ENCODE measurements at places on chromosomes 2 and 18. TPM values are rescaled to one million over a fixed set of nuclear protein-coding genes. Genes with fewer than 3 reads are reported as not detected.

- DNase-seq: no peak
These were observed 878.0 kb upstream of the PIK3C3 start for GRCh38 chr18:41077076-41077475.

- peak; percentile 84 for DNase-seq
These were observed 34.1 kb downstream of the HK2 start for GRCh38 chr2:74867841-74868658.

- peak; percentile 85 for DNase-seq
These were observed 29.0 kb upstream of the DNAJC27 start for GRCh38 chr2:25000503-25001324.

GRCh38 chr18:8765783-8766463 lies 60.6 kb downstream of the MTCL1 start:
- peak; percentile 86 for DNase-seq

GRCh38 chr2:113863144-113863543 lies 26.7 kb upstream of the ACTR3 start:
- DNase-seq: no peak

DNA sequence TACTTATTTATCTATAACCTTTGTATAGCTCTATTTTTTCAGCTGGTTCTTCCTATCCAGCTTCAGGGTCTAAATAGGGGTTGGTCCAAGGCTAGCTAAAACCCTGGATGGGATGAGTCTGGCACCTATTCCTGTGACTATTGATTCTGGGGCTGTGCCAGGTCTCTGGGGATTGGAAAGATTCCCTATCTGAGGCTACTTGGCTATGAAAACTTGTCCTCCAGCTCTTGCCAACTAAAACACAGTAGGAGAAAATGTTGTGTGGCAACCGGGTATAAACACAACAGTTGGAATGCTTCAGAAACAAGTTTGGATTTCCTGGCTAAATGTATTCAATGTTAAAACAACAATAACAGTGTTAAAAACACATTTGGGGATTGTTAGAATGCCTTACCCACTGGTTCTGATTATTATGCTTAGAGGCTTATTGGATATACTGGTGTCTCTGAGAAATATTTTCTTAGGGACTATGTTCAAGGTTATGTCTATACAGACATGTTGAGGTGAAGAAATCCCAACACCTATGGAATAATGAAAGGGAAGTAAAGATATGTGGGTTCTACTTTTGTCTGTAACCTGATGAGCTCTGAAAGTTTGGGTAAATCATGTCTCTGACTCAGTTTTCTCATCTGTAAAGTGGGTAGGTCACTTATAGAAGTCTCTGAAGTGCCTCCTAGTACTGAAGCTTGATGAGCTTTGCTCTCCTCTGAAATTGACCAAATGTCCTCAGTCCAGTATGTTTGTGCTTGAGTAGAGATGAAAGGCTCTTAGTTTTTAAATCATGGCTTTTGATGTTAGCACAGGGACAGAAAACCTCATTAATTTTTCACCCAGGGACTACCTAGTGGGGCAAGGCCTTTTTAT lies 460.7 kb downstream of the MTX2 start:
- DNase-seq: peak; percentile 80

DNA sequence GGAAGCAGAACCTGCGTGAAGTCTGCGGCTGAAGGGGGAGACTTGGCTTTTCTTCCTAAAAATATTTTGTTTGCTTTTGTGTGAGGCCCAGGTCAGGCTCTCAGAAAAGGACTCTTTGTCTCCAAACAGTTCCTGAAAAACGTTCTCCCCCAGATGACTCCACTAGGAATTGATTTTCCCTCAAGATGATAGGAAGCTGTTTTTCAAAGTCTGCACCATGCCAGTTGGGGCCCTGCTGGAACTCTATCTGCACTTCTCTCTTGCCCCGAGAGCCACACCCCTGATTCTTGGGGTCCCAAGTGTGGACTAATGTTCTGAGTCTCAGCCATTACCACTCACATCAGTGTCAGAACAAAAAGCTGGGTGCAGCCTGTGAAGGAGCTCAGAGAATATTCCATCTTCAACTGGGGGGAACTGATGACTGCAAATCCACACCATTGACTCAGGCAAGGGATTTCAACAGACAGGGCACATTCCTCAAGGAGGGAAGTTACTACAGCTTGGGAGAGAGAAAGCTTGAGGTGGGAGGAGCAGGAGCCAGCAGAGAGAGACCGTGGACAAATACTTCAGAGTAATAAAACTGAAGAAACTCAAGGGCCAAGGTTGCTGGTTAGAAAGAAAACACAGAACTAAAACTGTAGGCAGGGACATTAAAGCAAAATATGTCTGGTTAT lies 768.3 kb downstream of the RNF144A start:
- DNase-seq: peak; percentile 85

DNA sequence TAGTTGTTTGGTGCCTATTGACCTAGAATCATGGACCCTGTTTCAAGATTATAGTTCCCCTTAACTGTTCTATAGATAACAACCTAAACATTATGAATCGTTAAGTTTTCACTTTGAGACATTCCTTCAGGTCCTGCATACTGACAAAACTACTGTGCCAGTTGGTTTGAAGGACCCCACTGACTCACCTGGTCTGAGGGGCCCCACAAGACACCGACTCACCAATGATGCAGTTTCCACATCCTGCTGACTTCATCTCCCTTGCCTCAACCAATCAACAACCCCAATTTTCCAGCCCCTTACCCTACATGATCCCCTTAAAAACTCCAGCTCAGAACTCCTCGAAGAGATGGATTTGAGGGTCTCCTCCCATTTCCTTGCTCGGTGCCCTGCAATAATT lies 89.6 kb upstream of the CCDC141 start:
- peak; percentile 5 for DNase-seq

DNA sequence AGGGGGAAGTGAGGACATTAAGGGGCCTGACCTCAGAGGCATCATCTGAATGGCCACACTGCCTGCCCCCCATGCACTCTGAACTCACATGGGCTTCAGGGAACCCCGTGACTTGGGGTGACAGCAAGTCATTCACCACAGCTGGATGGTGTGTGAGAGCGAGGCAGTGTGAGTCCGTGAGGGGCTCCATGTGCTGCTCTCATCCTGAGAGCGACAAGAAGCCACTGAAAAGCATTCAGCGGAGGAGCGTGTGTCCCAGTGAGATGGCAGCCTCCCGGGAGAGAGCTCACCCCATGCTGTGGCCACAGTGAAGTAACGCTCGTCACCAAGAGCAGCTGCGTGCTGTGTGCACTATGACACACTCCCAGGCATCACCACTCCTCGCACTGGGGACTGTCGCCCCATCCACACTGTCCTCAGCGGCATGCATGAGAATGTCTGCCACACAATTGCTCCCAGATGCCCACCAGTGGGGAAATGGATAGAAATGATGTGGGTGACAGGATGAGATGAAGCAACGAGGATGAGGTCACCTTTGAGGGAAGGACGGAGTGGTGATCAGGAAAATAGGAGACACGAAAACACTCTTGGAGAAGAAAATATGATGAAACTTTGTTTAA lies 213.0 kb upstream of the RAB6C start:
- peak; percentile 43 for DNase-seq

PDE1A gene
- total RNA-seq: 16.3 TPM

OTOS gene
- not detected for total RNA-seq

RANBP2 gene
- total RNA-seq: 47.8 TPM

FSHR gene
- not detected for total RNA-seq

FBLN7 gene
- total RNA-seq: 0.11 TPM

TCF7L1 gene
- total RNA-seq: 0.65 TPM

SPRED2 gene
- total RNA-seq: 8.5 TPM

CASP8 gene
- 13.9 TPM for total RNA-seq

Measured in GM23248 (cell line).